ENCODE measurements at places on chromosomes 16 and 17.

- no peak for DNase-seq
Measured at GRCh38 chr17:6165806-6166205, 95.6 kb downstream of the WSCD1 start.

DNA sequence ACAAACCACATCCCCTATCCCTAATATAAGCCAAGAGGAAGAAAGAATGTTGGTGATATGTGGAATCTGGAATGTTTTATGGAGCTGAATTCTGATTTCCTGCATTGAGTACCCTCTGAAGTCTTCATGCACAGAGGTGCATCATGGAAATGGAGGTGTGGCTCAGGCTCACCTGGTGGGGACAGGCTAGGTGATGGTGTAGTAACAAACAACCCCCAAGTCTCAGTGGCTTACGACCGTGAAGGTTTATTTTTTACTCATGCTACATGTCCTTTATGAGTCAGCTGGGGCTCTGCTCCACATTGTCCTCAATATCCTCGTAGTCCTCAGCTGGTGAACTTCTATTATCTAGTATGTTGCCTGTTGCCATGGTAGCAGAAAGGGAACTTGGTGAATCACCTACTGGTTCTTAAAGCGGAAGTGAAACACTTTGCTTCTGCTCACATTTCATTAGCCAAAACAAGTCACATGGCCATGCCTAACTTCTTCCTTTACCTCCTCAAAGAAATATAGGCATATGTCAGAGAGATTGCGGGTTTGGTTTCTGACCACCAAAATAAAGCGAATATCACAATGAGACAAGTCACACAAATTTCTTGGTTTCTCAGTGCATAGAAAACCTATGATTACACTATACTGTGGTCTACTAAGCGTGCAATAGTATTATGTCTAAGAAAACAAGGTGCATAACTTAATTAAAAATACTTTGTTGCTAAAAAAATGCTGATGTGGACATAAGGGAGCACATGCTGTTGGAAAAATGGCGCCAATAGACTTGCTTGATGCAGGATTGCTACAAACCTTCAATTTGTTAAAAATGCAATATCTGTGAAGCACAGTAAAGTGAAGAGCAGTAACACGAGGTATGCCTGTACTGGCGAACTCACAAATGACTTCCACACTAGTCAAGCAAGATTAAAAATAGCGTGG is at the start of gene PMFBP1:
Gene PMFBP1 (minus strand): TSS at position 51 of the 930 bp plus-strand sequence. CDS start 947 bp downstream, outside the sequence.
- DNase-seq = peak; percentile 10

GRCh38 chr17:49993423-49994060 is 1.5 kb downstream of the DLX3 start:
- DNase-seq = no peak

DNA sequence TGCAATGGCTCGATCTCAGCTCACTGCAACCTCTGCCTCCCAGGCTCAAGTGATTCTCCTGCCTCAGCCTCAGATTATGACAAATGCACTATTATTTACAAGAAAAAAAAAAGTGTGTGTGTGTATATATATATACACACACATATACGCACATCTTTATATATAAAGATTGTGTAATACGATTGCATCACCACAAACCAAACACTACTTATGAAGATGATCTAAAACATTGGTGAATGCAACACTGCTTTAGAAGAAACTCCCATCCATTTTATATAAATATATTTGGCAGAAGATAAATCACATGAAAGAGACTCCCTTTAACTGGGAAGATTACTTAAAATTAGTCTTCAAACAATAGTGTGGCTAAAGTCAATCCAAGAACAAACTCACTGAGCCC is 96.7 kb downstream of the SYCE1L start:
- DNase-seq = no peak

GRCh38 chr16:78829280-78829679 is 729.8 kb downstream of the WWOX start:
- DNase-seq = no peak
